GM23338 (cell line): ENCODE measurements at places on chromosomes 11 and 22.

GRCh38 chr22:49829044-49829853, 1.6 kb upstream of the BRD1 start:
- no peak for DNase-seq
- no peaks in the 10 kb centered on the region for H3K36me3 ChIP-seq
- H3K4me1 ChIP-seq: peaks cover 8% of the 10 kb centered on the region; the same call in 1 of the 2 replicates
- 0 out of 2 replicates have a peak, but pooled peaks cover 4% of the 10 kb centered on the region for H3K27me3 ChIP-seq
- H3K4me3 ChIP-seq: no peak overlapping the region

DNA sequence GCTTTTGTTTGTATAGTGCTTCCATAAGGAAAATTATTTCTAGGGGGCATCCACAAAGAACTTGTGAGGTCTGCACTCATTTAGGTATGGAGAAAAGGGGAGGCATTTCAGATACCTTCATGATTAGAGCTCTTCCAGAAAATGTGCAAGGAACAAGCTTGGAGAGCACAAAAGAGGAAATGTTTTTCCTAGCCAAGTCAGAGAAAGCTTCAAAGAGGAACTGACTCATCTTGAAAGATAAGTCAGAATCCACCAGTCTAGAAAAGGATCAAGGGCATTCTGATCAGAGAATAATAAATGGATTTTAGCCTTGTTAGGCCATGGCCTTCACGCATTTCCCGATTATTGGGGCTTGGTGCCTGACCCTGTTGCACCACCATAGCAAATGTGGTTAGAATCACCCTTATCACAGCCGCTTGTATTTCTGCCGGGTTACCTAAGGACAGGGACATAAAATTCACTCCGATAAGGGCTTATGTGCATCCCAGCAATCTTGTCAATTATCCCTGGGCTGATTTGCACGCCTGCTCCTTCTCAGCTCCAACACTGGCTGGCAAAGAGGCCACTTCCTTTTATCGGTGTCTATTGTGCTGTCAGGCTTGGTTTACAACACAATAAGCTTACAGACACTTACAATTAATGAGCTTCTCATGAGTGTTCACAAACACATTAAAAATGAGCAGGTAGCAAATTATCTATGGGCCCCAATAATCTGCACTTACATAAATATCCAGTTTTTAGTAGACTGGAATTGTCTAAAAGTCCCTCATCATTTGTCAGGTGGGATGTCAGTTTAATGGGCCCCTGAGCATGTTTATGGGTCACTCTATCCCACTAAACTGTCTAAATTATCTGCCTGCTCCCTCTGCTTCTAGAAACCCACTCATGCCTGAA, 613.5 kb downstream of the SOX6 start:
- H3K27me3 ChIP-seq: no peaks in the 10 kb centered on the region
- no peak overlapping the region for H3K27ac ChIP-seq
- no peaks in the 10 kb centered on the region for H3K4me1 ChIP-seq

DNA sequence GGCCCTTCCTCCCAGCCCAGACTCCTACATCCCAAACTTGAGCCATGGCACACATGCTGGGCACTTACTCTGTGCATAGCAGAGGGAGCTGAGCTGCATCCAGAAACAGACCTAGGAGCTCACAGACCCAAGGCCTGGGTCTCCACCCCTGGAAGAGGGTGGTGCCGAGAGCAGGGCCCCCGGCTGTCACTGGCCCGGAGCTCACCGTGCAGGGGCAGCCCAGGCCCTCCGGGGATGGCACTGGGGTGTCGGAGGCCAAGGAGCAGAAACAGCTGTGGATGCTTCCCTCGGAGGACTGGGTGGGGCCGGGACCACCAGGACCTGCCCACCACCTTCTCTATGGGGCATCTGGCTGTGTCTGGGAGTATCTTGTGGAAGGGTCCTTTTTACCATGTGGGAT, 4.3 kb upstream of the APOBEC3A start:
- no peak overlapping the region for H3K4me3 ChIP-seq
- DNase-seq: no peak
- H3K27ac ChIP-seq: no peak overlapping the region
- no peaks in the 10 kb centered on the region for H3K4me1 ChIP-seq
- H3K36me3 ChIP-seq: no peaks in the 10 kb centered on the region
- no peaks in the 10 kb centered on the region for H3K27me3 ChIP-seq

DNA sequence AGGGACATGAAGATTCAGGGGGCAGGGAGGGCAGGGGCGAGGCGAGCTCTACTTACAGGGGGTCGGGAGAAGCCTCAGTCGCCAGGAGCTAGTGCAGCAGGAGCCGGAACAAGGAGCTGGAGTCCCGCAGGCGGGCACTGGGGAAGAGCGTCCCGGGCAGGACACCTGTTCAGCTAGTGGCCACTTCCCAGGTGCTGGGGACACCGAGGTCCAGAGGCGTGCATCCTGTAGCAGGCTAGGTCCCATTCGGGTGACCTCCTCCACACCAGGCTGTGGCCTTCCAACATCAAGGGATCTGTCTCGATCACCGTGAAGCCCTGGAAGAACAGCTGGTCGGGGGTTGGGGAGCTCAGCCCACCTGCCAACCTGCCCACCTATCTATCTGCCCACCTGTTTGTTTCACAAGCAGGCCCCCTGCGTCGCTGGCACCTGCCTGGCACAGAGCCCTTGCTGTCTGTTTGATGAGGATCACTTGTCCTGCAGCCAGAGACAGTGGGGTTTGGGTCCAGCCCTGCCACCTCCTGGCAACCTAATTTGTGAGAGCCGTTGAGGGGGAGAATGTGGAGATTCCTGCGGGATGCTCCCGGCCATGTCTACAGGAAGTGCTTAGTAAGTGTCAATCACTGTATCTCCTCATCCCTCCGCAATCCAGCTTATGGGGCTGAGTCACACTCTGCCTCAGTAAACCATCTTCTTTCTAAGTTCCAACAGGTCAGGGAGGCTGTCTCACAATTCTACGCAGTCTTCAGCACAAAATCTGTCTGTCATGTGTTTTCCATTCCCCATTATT, 940.9 kb downstream of the BRD1 start:
- no peak for DNase-seq
- H3K27ac ChIP-seq: no peak overlapping the region
- no peak overlapping the region for H3K4me3 ChIP-seq
- H3K36me3 ChIP-seq: no peaks in the 10 kb centered on the region
- H3K27me3 ChIP-seq: no peaks in the 10 kb centered on the region

DNA sequence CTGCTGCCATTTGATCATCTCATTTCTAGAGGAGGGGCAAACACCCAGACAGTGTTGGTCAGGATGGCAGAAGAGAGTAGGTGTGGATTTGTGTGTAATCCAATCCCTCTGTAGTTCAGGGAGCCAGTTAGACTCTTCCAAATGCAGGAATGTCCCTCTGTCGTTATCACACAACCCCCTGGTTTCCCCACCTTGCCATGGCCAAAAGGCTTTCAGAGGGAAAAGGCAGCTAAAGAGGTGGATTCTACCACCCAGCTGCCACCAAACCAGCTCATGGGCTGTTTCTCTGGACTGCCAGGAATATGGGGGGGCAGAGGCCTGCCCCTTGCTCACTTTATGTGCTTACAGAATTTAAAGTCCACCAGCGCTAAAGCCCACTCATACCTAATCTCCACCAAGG, 18.1 kb downstream of the TSKU start:
- no peak overlapping the region for H3K4me3 ChIP-seq
- H3K27ac ChIP-seq: no peak overlapping the region
- peaks cover 23% of the 10 kb centered on the region for H3K4me1 ChIP-seq
- peak; percentile 55 for DNase-seq
- no peaks in the 10 kb centered on the region for H3K36me3 ChIP-seq

DNA sequence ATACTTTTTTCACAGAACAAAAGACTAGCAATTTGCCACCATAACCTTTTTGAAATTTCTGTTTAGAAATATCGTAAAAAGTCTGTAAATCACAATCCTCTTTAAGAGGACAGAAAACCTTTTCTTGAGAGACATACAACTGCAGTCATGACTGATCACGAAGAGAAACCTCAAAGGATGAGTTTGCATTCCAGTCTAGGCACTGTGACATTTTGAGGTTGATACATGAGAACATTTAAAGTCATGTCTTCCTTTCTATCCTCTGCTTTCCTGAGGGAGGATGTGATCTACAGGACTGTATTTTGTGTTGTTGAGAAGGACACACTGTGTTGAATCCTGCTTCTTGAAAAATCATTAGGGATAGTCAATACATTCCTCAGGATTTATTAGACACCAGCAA, 476.7 kb upstream of the CCDC179 start:
- H3K4me1 ChIP-seq: no peaks in the 10 kb centered on the region
- H3K27me3 ChIP-seq: no peaks in the 10 kb centered on the region
- no peak overlapping the region for H3K27ac ChIP-seq
- no peak for DNase-seq
- H3K4me3 ChIP-seq: no peak overlapping the region
- H3K36me3 ChIP-seq: no peaks in the 10 kb centered on the region

DNA sequence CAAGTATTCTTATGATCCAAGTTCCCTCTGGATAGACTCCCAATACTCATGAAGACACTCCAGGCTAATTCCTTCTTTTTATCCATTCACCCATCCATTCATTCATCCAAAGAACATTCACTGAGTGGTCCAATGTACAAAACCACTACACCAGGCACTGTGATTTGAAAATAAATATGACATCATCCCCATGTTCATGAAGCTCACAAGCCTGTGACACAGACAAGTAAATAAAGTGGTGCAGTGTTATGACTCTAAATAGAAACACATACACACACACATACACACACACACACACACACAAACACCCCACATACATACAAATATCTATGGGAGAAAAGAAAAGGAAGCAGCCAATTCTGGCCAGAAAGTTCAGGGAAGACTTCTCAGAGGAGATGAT, 35.5 kb downstream of the MTMR2 start:
- no peak for DNase-seq
- no peaks in the 10 kb centered on the region for H3K27me3 ChIP-seq
- H3K36me3 ChIP-seq: peaks cover 4% of the 10 kb centered on the region; the same call in 1 of the 2 replicates

- peaks cover 11% of the 10 kb centered on the region; the same call in 1 of the 2 replicates for H3K36me3 ChIP-seq
- no peaks in the 10 kb centered on the region for H3K4me1 ChIP-seq
- no peak overlapping the region for H3K27ac ChIP-seq
- H3K4me3 ChIP-seq: no peak overlapping the region
Observed at GRCh38 chr11:92888696-92889095, 80.8 kb upstream of the MTNR1B start.

DNA sequence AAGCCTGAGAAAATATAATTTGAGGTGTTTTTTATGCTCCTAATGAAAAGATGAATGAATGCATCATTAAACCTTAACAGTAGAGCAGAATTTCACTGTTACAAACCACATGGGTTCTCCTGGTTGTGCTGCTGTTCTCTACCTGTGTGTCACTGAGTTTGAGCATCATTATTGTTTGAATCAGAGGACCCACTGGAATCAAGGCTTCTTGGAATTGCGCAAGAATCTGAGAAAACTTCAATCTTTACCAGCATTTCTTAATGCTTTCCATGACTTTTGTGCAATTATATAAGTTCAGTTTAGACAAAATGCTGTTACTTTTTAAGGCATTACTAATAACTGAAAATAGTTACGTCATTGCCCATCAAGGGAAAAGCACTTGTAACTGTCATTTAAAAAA, 18.8 kb upstream of the RBX1 start:
- H3K4me1 ChIP-seq: no peaks in the 10 kb centered on the region
- H3K27me3 ChIP-seq: no peaks in the 10 kb centered on the region
- H3K36me3 ChIP-seq: no peaks in the 10 kb centered on the region
- no peak for DNase-seq
- no peak overlapping the region for H3K4me3 ChIP-seq
- no peak overlapping the region for H3K27ac ChIP-seq

DNA sequence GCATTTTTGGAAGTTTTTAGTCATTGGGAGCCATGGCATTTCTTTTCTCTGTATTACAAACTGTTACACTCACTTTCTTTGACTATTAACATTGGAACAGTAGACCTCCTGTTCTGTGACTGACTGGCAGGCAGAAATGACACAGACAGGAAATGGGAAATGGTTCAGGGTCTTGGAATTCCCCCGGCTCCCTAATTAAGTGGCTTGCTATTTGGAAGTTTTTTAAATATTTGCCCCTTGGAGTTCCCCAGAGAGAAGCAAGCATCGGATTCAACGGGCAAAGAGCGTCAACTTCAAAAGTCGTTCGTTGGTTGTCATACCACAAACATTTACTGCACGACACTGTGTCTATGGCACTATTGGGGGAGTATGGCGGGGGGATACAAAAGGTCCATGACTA, 1.1 kb upstream of the BIRC2 start:
- DNase-seq: no peak
- no peaks in the 10 kb centered on the region for H3K27me3 ChIP-seq
- peaks cover 11% of the 10 kb centered on the region for H3K4me1 ChIP-seq
- no peak overlapping the region for H3K27ac ChIP-seq
- H3K36me3 ChIP-seq: no peaks in the 10 kb centered on the region

GRCh38 chr11:28835790-28836189, 727.6 kb downstream of the METTL15 start:
- no peak for DNase-seq
- no peak overlapping the region for H3K27ac ChIP-seq
- H3K36me3 ChIP-seq: no peaks in the 10 kb centered on the region
- peaks cover 48% of the 10 kb centered on the region for H3K4me1 ChIP-seq
- H3K4me3 ChIP-seq: no peak overlapping the region
- no peaks in the 10 kb centered on the region for H3K27me3 ChIP-seq

- H3K4me3 ChIP-seq: no peak overlapping the region
- no peaks in the 10 kb centered on the region for H3K27me3 ChIP-seq
- DNase-seq: no peak
- H3K27ac ChIP-seq: no peak overlapping the region
Observed at GRCh38 chr11:57318178-57318577, 6.6 kb downstream of the TNKS1BP1 start.

DNA sequence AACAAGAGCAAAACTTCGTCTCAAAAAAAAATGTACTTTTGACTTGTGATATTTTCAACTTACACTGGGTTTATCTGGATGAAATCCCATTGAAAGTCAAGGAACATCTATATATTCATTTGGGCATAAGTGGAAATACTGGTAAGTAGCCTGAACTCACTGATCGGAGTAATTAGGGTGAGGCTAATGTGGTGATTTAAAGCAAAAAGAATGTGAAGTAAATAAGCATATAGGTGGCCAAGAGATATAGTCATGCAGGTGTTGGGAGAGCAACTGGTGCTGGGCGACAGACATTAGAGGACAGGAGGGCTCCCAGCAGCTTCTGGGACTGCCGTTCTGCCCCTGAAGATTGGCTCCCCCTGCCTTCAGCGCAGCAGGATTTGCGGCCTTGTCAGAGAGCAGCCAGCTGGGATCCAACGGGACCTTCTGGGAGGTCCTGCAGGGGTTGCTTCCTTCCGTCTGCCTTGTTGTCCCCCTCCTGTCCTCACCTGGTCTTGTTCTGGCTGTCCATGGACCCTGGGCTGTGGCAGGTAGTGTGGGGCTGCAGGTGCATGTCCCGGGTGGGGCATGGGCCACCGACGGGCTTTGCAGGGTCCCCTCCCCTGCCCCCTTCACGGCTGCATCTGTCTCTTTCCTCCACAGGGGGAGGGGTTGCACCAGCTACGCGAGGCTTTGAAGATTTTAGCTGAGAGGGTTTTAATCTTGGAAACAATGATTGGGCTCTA, 14.1 kb downstream of the RHBDD3 start:
- H3K27ac ChIP-seq: no peak overlapping the region
- DNase-seq: peak; percentile 49
- H3K27me3 ChIP-seq: no peaks in the 10 kb centered on the region
- no peak overlapping the region for H3K4me3 ChIP-seq
- H3K36me3 ChIP-seq: no peaks in the 10 kb centered on the region

GRCh38 chr11:65884716-65885092, 3.6 kb downstream of the FIBP start:
- H3K4me3 ChIP-seq: no peak overlapping the region
- DNase-seq: peak; percentile 83
- peaks cover 15% of the 10 kb centered on the region for H3K4me1 ChIP-seq

GRCh38 chr22:24323233-24323632, 52.6 kb downstream of the SPECC1L start:
- H3K36me3 ChIP-seq: peaks cover 14% of the 10 kb centered on the region
- no peaks in the 10 kb centered on the region for H3K4me1 ChIP-seq
- H3K4me3 ChIP-seq: no peak overlapping the region
